ENCODE measurements at places on chromosomes 4 and X. TPM values are rescaled to one million over a fixed set of nuclear protein-coding genes. Genes with fewer than 3 reads are reported as not detected.

- H3K4me1 ChIP-seq, result no peaks in the 10 kb centered on the region
- no peak overlapping the region for H3K27ac ChIP-seq
- no peak overlapping the region for H3K4me3 ChIP-seq
- H3K27me3 ChIP-seq, result no peaks in the 10 kb centered on the region
These were observed 28.7 kb upstream of the CASK start for GRCh38 chrX:41952102-41952501.

DNA sequence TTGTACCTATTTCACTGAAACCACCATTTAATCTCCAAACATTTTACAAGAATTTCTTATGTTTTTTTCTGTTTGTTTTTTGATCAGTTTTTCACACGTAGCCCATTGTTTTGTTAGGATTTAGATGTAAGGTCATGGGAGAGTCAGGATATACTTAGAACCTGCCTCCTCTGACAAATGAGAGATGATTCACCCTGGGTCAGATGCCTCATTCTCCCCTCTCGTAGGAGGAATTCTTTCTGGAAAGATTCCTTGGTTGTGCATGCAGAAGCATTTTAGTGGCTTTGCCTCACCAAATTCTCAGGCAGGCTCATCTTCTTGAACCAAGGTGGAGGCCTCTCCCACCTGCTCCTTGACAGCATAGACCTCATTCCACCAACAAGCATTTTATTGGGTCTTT is 599.3 kb downstream of the SPRY1 start:
- no peak overlapping the region for H3K4me3 ChIP-seq
- H3K36me3 ChIP-seq, result no peaks in the 10 kb centered on the region
- no peak overlapping the region for H3K27ac ChIP-seq
- H3K4me1 ChIP-seq, result no peaks in the 10 kb centered on the region
- no peaks in the 10 kb centered on the region for H3K27me3 ChIP-seq

DNA sequence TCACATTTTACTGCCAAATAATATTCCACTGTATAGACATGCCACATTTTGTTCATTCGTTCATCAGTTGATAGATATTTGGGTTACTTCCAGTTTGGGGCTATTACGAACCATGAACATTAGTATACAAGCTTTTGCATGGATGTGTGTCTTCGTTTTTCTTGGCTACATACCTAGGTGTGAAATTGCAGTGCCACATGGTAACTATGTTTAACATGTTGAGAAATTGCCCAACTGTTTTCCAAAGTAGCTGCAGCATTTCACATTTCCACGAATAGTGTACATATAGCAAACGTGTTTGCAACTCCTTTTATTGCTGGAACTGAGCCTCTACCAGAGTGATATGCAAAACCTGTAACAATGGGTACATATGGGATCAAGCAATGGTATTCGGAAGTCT is 221.5 kb downstream of the VEGFC start:
- no peaks in the 10 kb centered on the region for H3K27me3 ChIP-seq
- no peaks in the 10 kb centered on the region for H3K36me3 ChIP-seq
- H3K4me3 ChIP-seq, result no peak overlapping the region

Gene FGA
- not detected for total RNA-seq

DNA sequence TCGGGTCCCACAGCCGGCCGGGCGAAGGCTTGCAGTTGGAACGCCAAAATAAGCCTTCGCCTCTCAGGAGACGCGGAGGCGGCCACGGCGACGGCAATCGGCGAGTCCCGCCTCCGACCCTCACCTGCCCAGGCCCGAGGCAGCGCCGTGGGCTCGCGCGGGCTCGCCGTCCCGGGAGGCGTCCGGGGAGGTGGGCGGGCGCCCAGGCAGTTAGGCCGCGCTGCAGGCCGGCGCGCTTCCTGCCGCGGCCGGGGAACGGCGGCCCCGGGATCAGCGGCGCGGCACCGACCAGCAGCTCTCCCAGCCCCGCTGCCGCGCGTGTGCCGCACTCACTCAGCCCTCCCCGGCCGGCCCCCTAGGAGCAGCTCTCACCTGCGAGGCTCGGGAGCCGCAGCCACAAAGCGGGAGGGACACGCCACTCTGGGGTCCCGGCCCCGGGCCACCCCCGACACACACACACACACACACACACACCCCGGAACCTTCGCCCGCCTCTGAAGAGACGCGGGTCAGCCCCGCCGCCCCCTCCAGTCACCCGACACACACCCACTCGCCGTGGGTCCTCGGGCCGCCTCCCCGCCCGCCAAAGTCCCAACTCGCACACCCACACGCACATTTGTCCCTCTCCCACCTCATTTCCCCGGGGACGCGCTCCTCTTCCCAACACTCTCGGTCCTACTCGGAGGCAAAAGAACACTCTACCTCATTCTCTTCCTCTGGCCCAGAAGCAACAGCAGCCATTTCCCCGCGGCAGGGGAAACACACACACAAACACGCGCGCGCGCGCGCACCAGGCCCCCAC is at the start of gene CNOT6L:
Gene CNOT6L (minus strand): TSS at position 767 of the 802 bp plus-strand sequence. CDS start 60 bp downstream, at position 707.
- peaks cover 43% of the 10 kb centered on the region for H3K4me1 ChIP-seq
- peak; percentile 92 for DNase-seq
- no peaks in the 10 kb centered on the region for H3K36me3 ChIP-seq
- H3K27me3 ChIP-seq, result no peaks in the 10 kb centered on the region
- peak within 1 kb of the TSS; percentile 93 for H3K4me3 ChIP-seq

Gene GSX2
- not detected for total RNA-seq

DNA sequence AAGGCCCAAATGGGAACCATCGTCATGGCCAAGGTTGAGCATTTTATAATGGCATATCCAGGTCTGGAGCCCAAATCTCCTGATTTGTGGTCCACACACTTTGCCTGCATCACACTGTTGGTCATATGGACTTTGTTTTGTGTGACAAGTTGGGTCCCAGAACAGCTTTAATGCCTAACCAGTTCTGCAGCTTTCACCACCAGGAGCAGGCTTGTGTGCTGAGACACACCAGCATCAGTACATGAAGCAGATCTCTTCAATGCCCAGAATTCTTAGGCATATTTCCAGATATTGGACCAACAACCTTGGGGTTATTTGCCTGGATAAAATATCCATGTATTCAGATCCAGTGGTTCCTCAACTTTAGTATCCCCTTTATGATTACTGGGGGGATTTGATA is 371.3 kb downstream of the FBXW7 start:
- no peak overlapping the region for H3K4me3 ChIP-seq
- no peak for DNase-seq
- no peak overlapping the region for H3K27ac ChIP-seq
- H3K27me3 ChIP-seq, result no peaks in the 10 kb centered on the region
- H3K36me3 ChIP-seq, result no peaks in the 10 kb centered on the region
- H3K4me1 ChIP-seq, result no peaks in the 10 kb centered on the region

Gene MTNR1A
- total RNA-seq, result not detected

DNA sequence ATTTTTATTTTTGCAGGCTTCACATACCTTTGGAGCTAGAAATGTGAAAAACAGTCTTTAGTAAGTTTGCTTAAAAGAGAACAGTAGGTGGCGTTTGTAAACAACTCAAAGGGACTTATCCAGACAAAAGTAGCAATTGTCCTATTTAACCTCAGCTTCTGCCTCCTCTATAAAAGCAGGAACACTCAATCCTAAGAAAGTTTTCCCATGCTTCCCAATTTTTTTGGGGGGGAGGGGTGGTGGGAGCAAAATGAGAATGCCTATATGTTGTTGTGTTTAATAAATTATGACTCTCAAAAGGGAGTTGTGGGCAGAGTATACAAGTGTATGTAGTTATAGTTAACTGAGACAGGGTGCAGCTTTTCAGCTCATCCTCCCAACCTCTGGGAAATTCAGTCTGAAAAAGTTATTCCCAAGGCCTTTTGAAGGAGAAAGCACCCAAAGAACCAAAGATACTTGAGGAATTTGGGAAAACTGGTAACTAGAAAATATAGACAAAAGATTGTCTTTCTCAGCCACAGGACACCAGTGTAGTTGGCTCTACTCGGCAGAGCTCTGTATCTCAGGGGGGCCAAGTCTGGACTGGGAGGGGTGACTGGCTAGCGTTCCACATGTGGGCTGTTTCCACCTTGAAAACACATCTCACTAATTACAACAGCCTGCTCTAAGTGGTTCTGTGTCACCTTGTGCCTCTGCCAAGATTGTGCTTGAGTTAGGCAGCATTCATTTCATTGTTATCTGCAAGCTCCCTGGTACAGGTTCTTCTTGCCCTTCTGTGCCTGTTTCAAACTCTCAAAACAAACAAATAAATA is 2.8 kb downstream of the SFRP2 start:
- no peak for DNase-seq
- H3K36me3 ChIP-seq, result no peaks in the 10 kb centered on the region
- peaks cover 20% of the 10 kb centered on the region for H3K4me1 ChIP-seq
- peaks cover 7% of the 10 kb centered on the region for H3K27me3 ChIP-seq

GRCh38 chr4:43089730-43090129 is 197.2 kb downstream of the GRXCR1 start:
- no peaks in the 10 kb centered on the region for H3K4me1 ChIP-seq
- H3K27ac ChIP-seq, result no peak overlapping the region
- no peak overlapping the region for H3K4me3 ChIP-seq
- H3K36me3 ChIP-seq, result no peaks in the 10 kb centered on the region
- no peak for DNase-seq
- no peaks in the 10 kb centered on the region for H3K27me3 ChIP-seq

DNA sequence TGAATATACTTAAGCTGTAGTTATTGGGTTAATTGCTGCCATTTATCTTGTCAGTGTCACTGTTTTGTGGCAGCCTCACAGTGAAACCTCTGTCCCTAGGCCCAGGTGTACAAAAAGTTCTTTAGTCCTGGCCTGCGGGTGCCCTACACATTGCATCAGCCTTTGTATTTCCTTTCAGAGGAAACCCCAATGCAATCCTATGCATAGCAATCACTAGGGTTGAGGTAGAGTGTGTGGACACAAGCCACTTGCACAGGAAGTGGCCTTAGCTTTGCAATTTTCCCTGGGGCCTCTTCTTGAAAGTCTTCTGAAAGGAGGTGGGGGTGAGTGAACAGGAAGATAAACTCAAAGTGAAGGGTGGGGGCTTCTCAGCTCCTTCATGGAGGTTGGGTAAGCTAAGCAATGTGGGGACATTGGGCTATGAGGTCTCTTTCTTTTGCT is 27.8 kb downstream of the VSIG4 start:
- H3K4me1 ChIP-seq, result peaks cover 46% of the 10 kb centered on the region
- no peak for DNase-seq
- H3K4me3 ChIP-seq, result no peak overlapping the region
- no peaks in the 10 kb centered on the region for H3K27me3 ChIP-seq
- no peak overlapping the region for H3K27ac ChIP-seq
- no peaks in the 10 kb centered on the region for H3K36me3 ChIP-seq

DNA sequence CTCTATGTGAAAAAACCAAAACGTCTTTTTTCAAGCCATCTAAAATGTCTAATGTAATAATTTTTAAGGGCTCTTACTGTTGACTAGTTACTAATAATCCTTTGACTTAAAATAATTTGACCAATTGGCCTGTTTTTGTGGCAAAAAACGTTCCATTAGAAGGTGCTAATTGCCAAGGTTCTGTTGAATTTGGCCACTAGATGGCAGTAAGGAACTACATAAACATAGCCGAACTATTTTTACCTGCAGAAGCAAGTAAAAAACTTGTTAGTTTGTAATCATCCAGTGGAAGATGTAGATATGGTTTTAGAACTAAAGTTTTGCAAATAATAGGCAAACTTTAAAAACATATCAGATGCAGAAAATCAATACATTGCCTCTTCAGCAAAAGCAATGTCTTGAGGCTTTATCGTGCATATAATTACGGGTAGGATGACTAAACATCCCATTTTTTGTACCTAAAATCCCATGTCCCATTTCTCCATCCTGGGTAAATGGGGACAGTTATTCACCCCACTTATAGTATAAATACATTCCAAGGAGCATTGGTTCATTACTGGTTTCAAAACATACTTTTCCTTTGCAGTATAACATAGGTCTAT is 57.6 kb downstream of the PROM1 start:
- no peaks in the 10 kb centered on the region for H3K4me1 ChIP-seq
- DNase-seq, result peak; percentile 36
- H3K36me3 ChIP-seq, result no peaks in the 10 kb centered on the region
- H3K27me3 ChIP-seq, result peaks cover 4% of the 10 kb centered on the region
- H3K4me3 ChIP-seq, result no peak overlapping the region
- no peak overlapping the region for H3K27ac ChIP-seq

- H3K36me3 ChIP-seq, result no peaks in the 10 kb centered on the region
- H3K4me3 ChIP-seq, result no peak overlapping the region
- no peak for DNase-seq
- no peak overlapping the region for H3K27ac ChIP-seq
- H3K4me1 ChIP-seq, result peaks cover 9% of the 10 kb centered on the region
These were observed 21.2 kb downstream of the PTTG2 start for GRCh38 chr4:37981425-37981824.

GRCh38 chr4:109263721-109264120 is 38.7 kb downstream of the COL25A1 start:
- DNase-seq, result no peak
- H3K36me3 ChIP-seq, result no peaks in the 10 kb centered on the region
- H3K27ac ChIP-seq, result no peak overlapping the region
- no peaks in the 10 kb centered on the region for H3K4me1 ChIP-seq
- H3K4me3 ChIP-seq, result no peak overlapping the region

Gene ARR3
- not detected for total RNA-seq

GRCh38 chrX:140712413-140713173 is 3.0 kb downstream of the LINC00632 start:
- H3K36me3 ChIP-seq, result no peaks in the 10 kb centered on the region
- no peak overlapping the region for H3K27ac ChIP-seq
- H3K4me3 ChIP-seq, result no peak overlapping the region
- H3K4me1 ChIP-seq, result no peaks in the 10 kb centered on the region
- H3K27me3 ChIP-seq, result no peaks in the 10 kb centered on the region

GRCh38 chrX:28520786-28521185 is 66.5 kb upstream of the IL1RAPL1 start:
- no peak for DNase-seq
- H3K27me3 ChIP-seq, result no peaks in the 10 kb centered on the region
- no peak overlapping the region for H3K27ac ChIP-seq
- H3K36me3 ChIP-seq, result no peaks in the 10 kb centered on the region

Gene FHIP1A
- total RNA-seq, result not detected

Gene ARMCX1
- 1.2 TPM for total RNA-seq

DNA sequence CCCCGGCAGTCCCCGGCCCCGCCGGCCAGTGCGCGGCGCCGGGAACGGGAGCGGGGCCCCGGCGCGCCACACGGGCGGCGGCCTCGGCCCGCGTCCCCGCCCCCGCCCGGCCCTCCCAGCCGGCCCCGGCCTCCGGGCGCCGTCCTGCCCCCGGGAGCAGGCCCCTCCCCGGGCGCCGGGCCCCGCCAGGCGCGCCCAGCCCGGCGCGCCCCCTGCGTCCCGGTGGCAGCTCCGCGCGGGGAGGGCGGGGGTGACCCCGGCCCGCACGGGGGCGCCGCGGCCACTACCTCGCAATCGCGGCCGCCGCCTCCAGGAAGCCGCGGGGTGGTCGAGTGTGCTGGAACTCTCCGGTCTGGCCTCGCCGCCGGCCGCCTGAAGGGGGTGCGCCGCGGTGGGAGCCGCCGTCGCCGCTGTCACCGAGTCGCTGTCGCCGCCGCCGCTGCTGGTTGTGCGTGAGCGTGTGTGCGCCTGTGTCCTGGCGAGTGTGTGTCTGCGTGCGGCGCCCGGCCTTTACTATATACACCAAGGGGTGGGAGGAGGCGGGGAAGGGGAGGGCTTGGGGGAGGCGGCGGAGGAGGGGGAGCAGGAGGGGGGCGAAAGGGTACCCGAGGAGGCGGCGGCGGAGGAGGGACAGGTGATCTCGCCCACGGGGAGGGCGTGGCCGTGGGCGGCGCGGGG is at the start of gene RAI2:
Gene RAI2 (minus strand): TSS at position 488 of the 678 bp plus-strand sequence. CDS start 59,288 bp downstream, outside the sequence.
- no peaks in the 10 kb centered on the region for H3K36me3 ChIP-seq
- DNase-seq, result peak; percentile 27
- no peaks in the 10 kb centered on the region for H3K27me3 ChIP-seq

Gene AKAP14
- not detected for total RNA-seq

Gene FAM184B
- not detected for total RNA-seq
